Hematopoietic multipotent progenitor cell treated with erythropoietin and hydrocortisone succinate and interleukin-3 and kit ligand, for 4 days (in vitro differentiated cells): ENCODE measurements at places on chromosomes 1 and 21.

DNA sequence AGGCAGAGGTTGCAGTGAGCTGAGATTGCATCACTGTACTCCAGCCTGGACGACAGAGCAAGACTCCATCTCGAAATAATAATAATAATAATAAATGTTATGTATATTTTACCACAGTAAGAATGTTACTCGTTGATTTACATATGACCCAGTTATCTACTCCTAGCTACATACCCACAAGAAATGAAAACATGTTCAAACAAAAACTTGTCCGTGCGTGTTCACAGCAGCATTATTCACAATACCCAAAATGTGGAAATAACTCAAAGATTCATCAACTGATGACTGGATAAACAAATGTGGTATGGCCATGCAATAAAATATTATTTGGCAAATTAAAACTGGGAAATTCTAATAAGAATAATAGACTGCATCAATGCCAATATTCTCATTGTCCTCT, 31.7 kb upstream of the ENSA start:
- no peak for DNase-seq

DNA sequence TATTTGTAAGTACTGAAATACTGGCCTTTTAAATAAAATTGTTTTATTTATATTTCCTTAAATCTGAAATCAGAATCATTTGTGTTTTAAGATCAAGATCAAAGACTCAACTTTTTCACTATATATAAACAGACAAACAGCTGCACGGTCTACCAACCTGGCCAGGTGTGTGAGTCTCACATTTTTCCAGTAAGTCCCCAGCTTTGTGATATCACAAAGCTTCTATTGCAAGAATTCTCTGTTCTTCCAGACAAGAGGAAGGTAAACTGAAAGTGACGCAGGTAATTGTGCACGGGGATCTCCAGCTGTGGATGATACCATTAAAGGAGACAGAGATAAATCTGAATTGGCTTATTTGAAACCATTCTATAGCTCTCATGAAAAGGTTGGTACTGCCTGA, 41.2 kb upstream of the CYP2J2 start:
- no peak for DNase-seq

- no peak for DNase-seq
These were observed 407.5 kb downstream of the SMYD3 start for GRCh38 chr1:246099570-246099969.

DNA sequence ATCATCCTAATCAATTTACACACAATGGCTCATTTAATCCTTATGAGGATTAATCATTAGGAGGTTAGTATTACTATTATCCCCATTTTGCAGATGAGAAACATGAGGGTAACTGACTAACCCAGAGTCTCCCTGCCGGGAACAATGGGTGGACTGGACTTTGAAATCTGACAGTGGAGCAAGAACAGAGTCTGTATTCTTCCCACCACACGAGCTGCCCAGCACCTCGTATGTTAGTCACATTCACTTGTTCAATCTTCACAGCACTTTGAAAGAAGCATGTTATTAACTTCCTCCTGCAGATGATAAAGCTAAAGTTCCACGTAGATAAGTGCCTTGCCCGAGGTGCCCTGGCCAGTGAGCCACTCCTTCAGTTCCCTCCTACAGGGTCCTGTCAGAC, 12.4 kb downstream of the C8B start:
- no peak for DNase-seq

DNA sequence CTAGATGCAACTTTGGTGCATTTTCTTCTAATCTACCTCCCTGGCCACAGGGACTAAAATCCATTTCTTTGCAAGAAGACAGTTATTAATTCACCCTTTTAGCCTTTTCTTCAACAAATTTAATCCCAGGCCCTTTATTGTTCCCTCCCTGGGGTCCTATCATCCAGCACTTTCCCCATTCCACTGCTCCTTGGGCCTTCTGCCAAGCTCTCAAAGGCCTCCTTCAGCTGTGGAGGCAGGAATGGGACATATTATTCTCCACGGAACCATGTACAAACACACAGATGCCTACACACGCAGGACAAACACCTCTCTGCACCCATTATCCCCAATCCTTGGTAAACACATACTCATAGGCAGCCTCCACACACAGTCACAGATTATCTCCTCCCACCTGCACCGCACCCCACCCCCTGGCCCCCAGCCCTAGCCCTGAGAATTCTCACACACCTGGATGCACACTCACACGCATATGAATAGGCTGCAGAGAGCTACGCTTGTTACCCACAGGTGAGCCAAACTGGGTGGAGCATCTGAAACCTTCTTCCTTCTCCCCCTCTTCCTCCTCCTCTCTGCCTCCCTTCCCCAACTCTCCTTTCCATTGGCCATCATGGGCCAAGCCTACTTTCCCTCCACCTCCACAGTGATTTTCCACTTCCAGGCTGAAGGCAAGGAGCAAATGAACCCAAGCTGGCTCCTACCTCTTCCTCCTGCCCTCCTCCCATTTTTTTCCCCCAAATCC, 11.7 kb downstream of the TAGLN2 start:
- DNase-seq = no peak

DNA sequence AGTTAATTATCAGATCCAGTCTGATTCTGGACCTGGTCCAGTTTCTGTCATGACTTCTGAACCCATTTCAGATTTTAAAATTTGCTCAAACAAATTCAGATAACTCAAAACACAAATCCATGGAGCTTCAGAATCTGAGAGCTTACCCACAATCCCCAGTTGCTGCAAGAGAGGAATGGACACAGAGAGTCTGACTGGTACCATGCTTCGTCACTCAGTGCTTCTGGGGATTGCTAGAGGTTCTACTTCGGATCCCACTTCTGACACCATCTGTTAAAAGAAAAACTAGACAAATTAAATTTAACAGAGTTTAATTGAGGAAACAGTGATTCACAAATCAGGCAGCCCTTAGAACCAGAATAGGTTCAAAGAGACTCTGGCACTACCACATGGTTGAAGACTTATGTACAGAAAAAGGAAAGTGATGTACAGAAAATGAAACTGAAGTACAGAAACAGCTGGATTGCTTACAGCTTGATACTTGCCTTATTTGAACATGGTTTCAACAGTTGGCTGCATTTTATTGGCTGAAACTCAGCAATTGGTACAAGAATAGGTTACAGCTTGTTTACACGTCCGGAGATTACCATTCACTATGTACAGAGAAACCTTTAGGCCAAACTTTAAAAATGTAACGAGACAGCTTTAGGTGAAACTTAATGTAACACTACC, 60.7 kb upstream of the TEKT2 start:
- no peak for DNase-seq

DNA sequence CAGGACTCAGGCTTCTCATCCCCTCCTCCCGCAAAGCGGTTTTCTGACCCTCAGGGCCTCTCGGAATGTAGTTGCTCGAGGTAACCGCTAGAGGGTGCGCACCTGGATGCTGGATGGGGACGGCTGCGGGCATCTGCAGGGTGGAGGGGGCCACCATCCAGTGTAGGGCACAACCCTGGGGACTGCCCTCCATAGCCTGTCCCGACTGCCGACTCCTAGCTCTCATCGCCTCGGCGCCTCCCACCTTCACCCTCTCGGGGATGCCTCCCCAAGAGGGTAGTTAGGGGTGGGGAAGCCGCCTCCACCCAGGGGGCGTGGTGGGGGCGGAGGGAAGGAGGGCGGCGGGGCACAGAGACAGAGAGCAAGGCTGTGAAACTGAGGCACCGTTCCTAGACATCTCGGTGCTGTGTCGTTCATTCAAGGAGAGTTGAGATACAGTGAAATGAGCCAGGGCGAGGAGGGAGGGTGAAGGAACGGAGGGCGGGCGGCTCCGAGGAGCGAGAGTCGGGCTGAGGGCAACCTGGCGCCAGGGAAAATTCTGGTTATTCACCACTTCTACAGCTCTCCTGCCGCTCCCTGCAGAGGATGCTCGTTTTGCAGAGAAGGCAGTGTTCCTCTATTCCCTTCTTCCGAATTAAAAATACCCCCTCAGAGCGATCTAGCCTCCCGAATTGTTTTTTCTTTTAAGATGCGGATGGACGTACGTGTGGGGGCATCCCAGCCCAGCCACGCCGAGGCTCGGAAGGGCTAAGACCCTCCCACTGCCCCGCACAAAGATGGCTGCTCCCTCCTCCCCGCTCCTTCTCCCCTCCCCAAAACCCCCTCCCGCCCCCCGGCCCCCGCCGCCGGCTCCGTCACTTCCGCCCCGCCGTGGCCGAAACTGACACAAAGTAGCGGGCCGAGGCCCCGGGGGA, at the start of gene ATP8B2:
Gene ATP8B2 (plus strand): TSS at position 857 of the 914 bp plus-strand sequence. CDS start 2,617 bp downstream, outside the sequence.
- peak; percentile 91 for DNase-seq

- DNase-seq = no peak
These were observed 130.9 kb downstream of the CD247 start for GRCh38 chr1:167387251-167387910.

DNA sequence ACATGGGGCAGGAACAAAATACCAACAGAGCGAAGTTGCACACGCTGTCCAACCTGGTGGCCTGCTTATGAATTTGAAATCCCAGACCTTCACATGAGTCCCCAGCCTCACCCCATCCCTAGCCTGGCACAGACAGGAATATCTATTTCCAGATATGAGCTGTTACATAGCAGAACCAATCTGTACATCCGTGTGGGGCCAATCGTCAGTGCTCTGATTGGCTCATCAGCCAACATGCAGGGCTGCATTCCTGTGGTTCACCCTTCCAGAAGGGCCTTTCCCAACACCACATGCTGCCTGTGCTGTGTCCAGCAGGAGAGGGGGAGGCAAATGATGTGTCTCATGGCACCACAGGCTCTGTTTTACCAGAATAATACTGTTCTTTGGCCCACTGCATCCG, 31.3 kb downstream of the CCN1 start:
- no peak for DNase-seq

- DNase-seq = peak; percentile 82
These were observed 37.9 kb upstream of the RHOU start for GRCh38 chr1:228697207-228698016.

DNA sequence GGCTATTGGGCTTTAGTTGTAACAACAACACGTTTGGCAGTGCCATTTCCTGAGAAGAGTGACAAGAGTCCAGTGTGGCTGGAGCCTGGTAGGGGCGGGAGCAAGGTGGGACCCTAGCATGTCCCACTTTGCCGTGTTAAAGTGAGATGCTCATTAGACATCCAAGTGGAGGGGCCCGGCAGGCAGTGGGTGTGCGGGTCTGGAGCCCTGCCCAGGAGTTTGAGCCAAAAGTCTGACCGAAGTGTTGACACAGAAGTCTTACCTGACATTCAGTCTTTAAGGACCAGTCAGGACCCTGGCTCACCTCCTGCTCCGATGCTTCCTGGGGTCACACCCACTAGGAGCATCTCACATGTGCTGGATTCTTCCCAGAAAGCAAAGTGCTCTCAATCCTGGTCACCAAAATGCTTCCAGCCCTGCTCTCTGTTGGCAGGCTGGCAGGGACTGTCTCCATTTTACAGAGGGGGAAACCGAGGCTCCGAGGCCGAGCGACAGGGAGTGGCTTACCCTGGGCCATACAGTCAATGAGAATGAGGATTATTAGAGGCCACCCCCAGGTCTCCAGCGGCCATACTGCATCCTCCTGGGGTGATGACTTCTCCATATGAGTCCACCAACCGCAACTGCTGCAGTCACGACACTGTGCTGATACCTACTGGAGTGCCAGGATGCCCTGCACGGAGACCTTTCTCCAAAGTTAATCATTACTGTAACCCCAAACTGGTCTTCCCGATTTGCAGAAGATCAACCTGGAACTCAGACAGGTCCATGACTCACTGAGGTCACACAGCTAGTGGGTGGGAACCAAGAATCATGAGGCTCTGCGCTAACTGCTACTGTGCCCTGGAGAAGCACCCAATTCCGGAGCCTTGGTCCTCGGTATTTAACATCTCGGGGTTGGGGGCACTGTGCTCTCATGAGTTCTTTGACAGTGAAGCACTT, 112.7 kb downstream of the PRDM2 start:
- no peak for DNase-seq

- no peak for DNase-seq
These were observed 23.8 kb downstream of the SLC27A3 start for GRCh38 chr1:153799016-153799415.

GRCh38 chr1:71179997-71180396, 99.2 kb upstream of the ZRANB2 start:
- DNase-seq = no peak

GRCh38 chr1:173421286-173421685, 55.8 kb upstream of the PRDX6 start:
- DNase-seq = no peak

DNA sequence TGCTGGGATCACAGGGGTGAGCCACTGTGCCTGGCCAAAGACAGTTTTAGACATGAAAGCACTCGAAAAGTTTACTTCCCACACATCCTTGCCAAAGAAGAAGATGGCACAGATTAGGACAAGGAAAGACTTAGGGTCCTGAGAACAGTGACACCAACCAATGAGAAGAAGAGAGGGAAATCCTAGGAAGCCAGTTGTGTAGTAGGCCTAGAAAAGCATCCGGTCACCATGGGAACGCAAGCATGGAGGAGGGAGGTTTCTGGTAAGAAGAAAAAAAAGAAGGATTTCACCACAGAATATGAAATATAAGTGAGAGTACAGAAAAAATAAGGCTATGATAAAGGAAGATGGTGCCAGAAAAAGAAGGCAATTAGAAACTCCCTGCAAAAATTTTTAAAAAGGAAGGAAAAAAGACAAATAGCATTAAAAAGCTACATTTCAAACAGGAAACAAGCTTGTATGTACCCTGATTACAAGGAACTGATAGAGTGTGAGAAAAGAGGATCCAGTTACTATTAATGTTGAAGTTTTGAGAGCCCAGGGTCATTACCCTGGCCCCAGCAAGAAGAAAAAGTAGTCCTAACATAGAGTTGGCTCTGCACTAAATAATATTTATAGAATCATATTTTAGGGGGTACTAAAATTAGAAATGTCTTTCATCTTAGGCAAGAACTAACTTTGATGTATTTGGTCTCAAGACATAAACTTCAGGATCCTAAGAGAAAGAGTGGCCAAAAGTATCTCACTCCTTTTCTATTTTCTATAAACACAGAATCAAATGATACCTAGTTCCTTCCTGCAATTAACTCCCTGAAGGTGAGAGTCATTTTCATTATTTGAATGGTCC, 16.1 kb downstream of the DIPK1A start:
- DNase-seq = no peak

- DNase-seq = peak; percentile 79
These were observed 19.6 kb upstream of the RAP1A start for GRCh38 chr1:111599781-111600693.

GRCh38 chr21:46597031-46597430, 7.9 kb downstream of the S100B start:
- DNase-seq = no peak

DNA sequence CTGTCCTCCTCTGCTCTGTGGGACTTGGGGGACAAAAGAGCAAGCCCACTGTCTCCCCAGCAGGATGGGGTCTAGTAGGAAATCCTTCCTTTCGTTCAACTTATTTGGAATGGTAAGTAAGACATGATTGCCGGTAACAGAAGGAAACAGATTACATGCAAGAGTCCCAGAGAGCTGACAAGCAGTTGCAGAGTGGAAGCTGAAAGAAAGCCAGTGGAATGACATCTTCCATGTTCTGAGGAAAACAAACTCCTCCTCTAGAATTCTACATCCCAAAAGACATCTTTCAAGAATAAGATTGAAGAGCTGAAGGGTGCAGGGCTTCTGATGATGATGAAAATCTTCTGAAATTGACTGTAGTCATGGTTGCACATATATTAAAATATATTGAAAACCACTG, 619.4 kb downstream of the KIF26B start:
- DNase-seq = no peak

GRCh38 chr21:24995216-24995615, 612.1 kb downstream of the MRPL39 start:
- DNase-seq = no peak
